ENCODE measurements at places on chromosomes 7 and 10.

- no peak for DNase-seq
Measured at GRCh38 chr10:131580674-131581073, 269.2 kb upstream of the TCERG1L start.

DNA sequence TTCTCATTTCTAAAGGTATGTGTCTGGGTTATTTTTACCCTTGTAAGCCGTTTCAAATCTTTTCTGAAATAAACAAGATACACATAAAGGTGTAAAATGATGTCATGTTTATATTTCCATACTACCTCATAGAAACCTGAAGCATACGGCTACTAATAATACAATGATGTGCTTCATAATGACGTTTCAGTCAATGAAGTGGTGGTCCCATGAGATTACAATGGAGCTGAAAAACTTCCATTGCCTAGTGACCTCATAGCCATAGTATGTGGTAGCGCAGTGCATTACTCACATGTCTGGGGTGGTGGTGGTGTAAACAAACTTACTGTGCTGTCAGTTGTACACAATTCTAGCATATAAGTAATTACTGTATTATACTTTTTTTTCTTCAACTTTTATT lies 24.9 kb downstream of the EPDR1 start:
- DNase-seq, result no peak

GRCh38 chr7:70097645-70098044 lies 499.4 kb downstream of the AUTS2 start:
- DNase-seq, result no peak

DNA sequence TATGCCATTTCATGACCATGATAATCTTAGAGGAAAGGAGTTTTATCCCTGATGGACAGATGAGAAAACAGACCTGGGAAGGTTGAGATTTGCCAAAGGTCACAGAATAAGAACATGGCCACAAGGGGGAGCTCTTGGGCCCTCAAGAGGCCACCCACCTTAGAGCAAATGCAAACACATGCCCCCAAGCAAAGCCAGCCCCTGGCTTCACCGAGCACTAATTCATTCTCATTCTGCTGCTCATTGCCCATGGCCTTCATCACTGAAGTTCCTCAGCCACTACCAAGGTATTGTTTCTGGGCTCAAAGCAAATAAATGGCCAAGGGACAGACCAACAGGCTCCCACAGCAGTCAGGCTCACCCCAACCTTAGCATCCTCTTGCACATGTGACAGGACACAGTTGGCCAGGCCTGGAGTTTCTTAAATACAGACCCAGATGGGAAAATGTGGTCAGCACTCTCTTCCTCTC lies 44.2 kb downstream of the PDLIM1 start:
- peak; percentile 60 for DNase-seq

DNA sequence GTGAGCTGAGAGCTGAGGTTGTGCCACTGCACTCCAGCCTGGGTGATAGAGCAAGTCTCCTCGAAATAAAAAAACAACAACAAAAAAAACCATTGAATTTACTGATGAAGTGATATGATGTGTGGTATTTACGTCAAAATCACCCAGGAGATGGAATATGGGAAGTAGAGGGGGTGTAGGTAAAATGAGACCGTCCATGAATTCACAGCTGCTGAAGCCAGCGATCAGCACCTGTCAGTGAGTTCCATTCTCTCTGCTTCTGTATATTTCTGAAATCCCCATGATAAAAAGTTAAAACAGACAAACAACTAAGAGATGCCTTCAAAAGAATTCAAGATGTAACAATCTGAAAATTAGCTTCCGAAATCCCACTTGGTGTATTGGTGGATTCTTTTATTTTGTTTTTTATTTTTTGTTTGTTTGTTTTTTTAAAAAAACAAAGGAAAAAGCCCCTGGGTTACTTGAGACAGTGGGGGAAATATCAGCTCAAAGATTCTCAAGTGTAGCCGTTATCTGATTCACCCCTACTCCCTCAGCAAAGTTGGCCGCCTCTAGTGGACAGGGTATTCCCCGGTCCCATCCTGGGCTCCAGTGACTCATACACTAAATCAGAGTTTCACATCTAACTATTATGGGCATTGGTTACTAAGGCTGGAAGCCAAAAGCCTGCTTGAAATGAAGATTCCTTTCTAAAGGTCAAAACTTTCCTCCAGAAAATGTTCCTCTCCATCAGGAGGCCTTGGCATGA lies 76.4 kb downstream of the MAP3K8 start:
- peak; percentile 35 for DNase-seq

- no peak for DNase-seq
Measured at GRCh38 chr10:44517635-44518034, 132.7 kb upstream of the CXCL12 start.

DNA sequence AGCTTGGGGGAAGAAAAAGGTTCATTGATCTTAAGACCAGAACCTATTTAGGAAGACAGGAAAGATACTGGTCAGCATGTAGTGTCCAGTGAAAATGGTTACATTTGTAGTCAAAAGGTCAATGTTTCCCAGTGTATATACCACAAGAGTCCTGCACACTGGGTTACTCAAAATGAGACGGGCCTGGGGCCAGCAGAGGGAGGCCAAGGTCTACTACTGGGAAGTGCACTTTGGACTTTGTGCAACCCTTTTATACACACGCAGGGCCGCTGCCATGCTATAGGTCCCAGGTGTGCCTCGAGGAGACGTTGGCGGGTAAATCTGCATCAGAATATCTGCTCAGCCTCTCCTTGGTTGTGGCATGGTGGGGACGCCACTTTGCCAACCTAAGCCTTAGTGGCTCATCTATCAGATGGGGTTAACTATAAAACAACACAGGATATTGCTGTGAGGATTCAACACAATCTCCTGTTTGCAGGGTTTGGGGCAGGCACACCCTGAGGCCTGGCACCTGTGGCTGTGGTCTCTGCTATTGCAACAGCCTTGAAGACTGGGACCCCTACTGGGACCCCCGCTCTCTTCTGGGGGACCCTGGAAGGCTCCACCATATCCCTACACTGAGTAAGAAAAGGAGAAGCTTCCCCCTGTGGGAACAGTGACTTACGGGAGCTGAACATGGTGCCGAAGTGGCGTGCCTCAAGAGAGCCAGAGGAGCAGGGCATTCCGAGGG lies 19.7 kb downstream of the CLRN3 start:
- no peak for DNase-seq

DNA sequence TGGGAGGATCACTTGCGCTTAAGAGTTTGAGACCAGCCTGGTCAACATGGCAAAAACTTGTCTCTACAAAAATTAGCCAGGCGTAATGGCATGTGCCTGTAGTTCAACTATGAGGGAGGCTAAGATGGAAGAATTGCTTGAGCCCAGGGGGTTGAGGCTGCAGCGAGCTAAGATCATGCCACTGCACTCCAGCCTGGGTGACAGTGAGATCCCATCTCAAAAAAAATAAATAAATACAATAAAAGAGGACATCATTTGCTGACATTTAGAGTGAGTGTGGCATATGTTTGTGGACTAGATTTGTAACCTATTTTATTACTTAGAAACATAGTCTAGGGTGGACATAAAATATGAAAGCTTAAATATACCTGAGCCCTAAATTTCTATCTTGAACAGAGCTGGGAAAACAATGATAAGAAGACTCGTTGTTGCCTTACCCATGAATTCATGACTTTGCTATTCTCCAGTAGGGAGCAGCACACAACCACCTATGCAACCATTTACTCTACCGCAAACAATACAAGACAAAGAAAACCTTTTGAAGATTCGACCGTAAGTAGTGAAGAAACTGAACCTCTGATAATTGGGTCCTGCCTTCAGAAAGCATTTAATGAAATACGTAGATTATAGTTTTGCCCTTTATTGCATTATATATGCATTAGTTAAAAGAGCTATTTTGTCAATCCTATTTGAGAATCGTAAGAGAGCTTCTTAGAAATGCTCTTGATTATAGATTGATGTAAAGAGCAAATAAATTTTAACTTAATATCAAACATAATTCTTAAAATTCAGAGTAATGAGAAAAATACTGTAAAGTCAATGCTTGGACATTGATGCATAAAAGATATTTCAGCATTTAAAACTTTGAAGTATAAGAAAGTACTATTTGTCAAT lies 83.5 kb downstream of the GNAT3 start:
- DNase-seq, result no peak

DNA sequence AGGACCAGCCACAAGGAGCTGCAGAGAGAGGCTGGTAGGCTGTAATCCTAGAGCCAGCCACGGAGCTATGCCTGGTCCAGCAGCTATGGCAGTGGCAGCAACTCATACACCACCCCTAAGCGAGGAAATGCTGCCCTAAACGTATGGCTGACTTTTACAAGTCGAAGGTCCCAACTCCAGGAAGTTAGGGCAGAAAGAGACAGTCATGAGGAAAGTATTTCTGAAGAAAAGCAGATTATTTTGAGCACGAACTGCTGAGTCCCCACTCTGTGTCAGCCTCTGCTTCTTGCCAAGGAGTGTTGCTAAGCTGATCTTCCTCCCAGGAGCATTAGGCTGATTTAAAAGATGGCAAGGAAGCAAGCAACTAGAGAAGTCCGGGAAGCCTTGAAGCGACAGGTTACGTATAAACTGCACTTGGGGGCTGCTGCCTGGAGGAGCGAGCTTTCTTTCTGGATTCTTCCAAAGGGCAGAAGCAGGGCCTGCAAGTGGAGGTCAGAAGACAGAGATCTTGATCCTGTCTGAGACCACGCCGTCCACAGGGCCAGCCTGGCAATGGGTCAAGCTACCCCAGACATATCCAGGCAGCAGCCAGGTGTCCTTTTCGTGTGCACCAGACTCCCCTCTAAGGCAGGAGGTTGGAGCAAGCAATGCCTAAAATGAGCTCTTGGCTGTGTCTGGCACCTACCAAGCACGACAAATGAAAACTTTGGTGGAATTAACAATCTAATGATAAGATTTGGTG lies 39.4 kb downstream of the PLXNA4 start:
- no peak for DNase-seq

DNA sequence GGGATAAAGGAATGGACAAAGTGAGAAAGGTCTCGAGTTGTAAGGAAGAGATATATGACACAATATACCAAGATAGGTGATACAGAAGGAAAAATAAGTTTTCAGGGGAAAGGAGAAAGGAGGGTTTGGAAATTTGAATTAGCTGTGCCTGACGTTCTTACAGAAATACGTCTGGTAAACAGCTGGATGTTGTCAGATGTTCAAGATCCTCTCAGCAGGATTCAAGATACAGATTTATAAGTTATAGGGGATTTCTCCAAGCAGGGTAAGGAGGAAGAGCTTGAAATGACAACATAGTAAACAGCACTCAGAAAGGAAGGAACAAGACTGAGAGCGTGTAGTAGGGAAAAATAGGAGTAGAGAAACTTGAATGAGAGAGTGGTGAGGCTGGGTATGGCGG lies 1184.1 kb downstream of the TYW1 start:
- DNase-seq, result no peak

- DNase-seq, result no peak
Measured at GRCh38 chr10:86191166-86191565, 175.4 kb downstream of the GRID1 start.

DNA sequence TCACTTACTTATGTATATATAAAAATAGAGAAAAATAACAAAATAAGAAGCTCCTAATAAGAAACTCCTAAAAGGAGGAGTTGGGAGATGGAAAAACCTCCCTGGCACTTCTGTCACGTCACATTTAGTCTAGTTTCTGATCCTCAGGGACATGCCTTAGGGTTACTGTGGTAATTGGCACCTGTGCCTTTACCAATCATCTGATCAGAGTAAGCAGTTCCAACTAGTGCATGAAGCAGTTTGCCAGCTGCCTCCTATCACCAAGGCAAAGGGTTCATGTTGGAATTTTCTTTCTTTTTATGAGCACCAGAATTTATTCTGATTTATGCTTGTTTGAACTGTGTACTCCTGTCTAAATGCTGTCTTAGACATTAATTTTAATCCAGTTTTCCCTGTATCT lies 49.9 kb downstream of the ARL4A start:
- no peak for DNase-seq

All from stimulated activated CD4-positive, alpha-beta T cell treated with anti-CD3 and anti-CD28 coated beads, Interleukin-4, amount 100 ng/mL, for 24 hours (primary cell).